ENCODE measurements at places on chromosomes 2 and 18.

DNA sequence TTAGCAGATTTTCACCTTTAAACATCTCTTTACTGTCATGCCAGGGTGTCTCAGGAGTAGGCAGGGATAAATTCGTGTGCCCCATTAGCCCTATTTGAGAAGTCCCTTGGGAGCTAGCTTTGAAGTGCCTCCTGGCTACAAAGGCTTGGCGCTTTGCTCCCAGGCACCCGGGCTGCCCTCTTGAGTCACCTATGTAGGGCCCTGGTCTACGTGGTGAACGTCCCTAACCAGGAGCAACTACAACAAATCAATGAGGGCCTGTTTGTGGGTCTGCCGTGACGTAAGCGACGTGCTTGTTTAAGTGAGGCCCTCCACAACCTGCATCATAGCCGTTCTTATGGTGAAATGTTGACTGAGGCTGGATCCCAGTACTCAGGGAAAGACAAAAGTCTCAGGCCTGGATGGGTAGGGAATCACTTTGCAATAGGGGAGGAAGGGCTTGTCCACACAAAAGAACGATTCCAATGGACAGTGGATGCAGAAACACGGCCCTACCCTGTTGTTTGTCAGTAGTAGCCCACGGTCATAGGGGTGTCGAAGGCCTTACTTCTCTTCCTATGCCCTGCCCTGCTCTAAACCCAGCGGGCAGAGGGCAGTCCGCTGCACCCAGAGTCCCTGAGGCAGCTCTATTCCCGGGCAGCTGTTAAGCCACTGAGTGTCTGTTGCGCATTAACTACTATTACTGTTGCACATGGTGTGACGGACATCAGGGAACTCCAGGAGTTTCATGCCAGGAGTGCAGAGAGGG is 93.9 kb downstream of the INHBB start:
- no peak for DNase-seq

DNA sequence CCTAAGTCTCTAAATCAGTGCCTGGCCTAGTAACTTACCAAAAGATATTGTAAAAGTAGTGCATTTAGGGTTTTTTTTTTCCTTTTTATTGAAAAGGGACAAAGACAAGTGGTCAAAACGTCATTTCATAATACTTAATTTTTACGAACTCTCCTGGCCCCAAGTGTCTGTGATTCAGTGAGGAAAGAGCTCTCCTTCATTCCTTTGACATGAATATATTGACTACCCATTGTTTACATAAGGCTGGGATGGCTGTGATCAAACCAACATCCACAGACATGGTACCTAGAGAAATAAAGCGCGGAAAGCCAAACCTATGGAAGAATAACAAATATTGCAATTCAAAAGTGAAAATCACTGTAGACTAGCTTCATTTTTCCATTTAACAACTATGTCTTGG is 198.4 kb downstream of the BABAM2 start:
- DNase-seq: peak; percentile 26

DNA sequence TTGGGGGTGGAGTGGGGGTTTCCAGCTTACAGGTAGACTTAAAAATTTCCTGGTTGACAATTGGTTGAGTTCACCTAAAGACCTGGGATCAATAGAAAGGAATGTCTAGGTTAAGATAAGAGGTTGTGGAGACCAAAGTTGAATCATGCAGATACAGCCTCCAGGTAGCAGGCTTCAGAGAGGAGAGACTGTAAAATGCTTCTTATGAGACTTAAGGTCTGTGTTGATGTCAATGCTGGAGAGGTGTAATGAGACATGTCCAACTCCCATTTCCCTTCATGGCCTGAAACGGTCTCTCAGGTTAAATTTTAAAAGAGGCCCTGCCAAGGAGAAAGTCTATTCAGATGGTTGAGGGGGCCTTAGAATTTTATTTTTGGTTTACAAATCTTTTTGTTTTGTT is 38.5 kb upstream of the RND3 start:
- no peak for DNase-seq

DNA sequence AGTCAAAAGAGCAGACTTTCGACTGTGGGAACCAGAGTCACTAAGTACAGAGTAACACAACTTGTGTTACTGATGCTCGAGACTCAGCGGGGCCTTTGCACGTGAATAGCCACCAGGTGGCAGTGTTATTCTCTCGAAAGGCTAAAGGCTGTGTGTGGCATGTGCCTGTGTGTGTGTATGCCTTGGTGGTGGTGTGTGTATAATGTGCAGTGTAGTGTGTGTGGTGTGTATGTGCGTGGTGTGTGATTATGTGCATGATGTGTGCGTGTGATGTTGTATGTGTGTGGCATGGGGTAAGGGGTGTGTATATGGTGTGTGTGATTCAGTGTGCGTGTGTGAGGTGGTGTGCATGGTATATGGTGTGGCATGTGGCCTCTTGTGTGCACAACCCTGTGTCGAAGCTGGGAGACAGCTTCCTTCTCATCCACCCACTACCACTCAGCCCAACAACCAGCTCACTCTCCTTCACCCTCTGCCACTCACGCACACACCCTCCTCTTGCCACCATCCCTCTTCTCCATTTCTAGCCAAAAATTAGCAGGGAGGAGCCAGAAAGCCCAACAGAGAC is 83.0 kb upstream of the ZNF532 start:
- peak; percentile 65 for DNase-seq

- no peak for DNase-seq
These were observed 167.4 kb downstream of the SPAG16 start for GRCh38 chr2:213451542-213452239.

GRCh38 chr2:224909885-224910573 is 132.2 kb downstream of the DOCK10 start:
- peak; percentile 82 for DNase-seq

GRCh38 chr2:98234776-98235175 is 111.5 kb upstream of the CNGA3 start:
- DNase-seq: no peak

DNA sequence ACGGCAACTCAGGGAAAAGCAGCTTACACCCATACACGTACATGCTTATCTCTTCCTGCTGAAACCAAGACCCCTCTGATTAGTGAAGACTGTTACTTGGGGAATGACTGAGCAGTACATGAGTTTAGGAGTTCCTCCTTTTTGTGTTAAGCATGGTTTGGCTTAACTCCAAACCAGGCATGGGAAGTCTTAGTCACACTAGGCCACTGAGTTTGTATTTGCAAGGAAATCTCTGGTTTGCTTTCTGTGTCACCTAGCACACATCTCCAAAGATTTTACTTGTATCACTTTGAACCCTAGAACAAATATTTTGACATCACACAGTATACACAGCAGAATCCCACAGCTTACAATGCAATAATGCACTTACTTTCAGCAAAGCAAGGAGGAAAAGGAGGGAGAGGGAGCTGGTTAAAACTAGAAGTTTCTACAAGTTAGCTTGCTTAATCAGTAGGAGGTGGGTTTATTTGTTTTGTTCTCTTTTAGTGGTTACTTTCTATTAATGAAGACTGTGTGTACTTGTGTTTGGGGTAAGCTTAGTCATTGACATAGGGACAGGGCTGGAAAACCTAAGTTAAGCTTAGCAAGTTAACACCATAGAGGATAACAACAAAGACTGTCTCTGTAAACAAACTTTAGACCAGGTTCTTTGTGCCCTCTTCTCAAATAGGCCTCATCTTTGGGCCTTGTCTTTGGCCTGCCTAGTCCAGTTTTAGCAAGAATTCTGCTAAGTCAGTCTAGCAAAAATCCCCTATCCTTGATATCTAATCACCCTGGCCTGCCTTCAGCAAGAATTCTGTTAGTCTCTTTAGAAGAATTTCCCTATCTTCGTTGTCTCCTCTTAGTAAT is 219.4 kb downstream of the MREG start:
- DNase-seq: peak; percentile 65

DNA sequence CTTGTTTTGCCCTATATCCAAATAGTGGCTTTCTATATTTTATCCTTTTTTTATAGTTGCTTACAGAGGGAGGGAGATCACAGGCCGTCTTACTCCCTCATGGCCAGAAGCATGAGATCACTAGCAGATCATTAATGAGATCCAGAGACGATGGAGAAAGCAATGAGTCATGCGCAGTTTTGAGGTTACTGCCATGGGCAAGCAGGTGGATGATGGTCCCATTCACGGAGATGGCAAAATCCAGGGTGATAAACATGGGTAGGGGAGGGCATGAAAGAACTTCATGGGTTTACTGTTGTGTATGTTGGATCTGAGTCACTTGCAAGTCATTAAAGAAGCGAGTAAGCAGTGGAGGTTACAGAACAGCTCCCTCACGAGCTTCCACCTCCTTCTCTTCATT is 60.4 kb downstream of the C18orf63 start:
- peak; percentile 61 for DNase-seq

DNA sequence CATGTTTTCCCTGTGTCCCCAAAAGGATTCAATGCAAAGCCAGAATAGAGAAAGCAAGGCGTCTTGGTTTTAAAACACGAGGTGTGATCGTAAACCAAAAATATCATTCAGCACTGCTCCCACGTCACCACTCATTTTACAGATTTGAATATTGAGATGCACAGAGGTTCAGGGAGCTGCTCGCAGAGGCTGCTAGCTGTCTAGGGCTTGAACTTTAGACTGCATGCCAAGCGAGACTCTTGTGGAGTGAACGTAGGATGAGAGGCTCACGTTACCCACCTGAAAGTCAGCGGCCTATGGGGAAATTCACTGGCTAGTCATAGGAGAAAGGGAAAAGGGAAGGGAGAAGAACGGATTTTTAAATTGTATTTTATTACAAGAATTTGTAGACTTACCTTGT is 130.1 kb downstream of the MBP start:
- DNase-seq: no peak

GRCh38 chr2:121189661-121190381 is 95.2 kb downstream of the TFCP2L1 start:
- no peak for DNase-seq

DNA sequence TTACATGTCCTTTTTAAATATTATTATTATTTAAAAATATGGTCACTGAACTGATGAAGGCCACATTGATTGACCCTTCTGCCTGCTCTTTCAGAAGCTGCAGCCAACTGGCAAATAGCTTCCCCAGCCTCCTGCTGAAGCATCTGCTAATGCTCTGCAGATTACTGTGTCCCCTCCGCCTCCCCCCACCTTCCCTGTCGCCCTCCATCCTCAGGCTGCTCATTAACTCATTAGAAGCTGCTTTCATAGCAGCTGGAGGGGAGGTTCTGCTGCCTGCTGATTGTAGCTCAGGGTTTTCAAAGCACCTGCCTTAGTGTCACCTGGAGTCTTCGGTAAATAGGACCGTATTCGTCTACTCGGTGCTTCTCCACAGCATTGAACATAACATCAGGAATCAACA is 24.8 kb upstream of the LMAN1 start:
- DNase-seq: no peak

DNA sequence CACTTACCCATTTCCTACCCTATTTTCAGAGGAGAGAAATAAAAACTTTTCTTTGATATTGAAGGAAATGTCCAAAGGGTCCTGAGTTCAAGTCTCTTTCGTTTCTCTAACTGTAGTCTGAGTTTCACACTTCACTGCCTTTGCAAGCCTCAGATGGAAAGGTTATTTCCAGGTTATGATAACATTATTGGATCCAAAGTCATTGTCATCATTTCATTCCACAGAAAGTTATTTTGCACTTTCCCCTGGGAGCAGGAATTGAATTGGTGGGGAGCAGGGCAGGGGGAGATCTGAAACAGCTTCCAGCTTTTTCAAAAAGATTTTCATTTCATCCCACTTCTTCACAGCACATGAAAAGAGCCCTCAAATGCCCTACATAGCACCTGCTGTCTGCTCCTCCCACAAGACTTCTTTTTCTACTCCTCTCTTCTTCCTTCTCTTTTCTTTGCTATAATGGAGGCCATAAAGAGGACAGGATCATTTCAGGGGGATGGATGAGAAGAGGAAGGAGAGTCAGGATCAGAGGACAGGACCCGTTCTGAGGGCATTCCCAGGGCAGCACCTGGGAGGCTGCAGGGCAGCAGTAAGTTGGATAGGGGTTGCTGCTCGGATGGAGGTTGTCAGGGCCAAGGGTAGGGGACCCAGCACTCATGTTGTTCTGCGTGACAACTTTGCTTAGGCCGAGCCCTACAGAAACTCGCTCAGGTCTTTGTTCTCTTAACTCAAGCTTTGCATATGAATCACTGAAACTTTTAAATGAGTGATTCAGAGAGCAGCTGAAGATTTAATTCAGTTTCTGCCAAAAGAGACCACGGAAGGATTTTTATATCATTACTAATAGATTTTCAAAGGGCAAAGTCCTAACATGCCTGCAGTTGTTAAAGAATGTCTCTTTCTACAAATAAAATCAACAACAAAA is 11.4 kb upstream of the GALNT5 start:
- peak; percentile 86 for DNase-seq

- DNase-seq: no peak
These were observed 6.0 kb upstream of the UGT1A5 start for GRCh38 chr2:233706720-233707119.

DNA sequence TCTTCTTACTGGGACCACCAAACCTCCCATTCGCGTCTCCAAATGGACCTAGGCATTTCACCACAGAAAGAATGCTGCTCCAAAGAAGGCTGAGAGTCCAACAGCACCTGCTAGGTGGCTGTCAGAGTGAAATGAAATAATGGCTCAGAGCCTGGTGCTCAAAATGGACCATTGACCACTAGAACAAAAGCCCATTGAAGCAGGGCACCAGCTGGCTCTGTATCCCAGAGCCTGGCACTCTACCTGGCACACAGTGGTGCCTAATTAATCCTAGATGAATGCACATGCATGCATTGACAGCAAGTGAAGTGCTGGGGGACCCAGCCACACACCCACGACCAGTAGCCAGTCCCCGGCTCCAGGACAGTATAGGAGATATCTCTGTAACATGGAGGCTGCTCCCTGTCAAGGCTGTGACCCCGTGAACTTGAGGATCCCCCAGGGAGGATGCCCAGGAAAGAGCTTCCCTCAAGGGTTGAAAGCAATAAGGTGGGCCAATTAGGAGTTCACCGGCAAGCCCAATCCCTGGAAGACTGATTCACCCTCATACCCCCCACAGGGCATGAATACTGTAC is 261.3 kb downstream of the TNS1 start:
- no peak for DNase-seq

GRCh38 chr18:41703744-41704530 is 251.1 kb upstream of the PIK3C3 start:
- peak; percentile 25 for DNase-seq

GRCh38 chr2:46852598-46852997 is 63.0 kb downstream of the MCFD2 start:
- no peak for DNase-seq

DNA sequence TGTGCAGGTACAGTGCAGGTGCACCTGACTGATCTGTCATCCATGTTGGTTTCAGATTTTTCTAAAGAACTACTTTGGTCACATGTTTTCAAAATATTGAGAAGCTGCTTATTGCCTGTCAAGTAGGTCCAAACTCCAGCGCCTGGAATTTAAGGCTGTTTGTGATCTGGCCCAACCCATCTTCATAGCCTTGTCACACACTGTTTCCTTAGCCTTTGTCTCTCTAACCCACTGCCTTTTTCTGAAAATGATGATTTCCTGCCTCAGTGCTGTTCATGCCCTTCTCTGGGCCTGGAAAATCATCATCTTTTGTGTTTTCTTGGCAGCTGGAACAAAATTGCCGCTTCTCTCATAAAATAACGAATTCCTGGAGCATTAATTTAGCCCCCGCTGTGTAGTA is 7.2 kb downstream of the LIMS1 start:
- no peak for DNase-seq

DNA sequence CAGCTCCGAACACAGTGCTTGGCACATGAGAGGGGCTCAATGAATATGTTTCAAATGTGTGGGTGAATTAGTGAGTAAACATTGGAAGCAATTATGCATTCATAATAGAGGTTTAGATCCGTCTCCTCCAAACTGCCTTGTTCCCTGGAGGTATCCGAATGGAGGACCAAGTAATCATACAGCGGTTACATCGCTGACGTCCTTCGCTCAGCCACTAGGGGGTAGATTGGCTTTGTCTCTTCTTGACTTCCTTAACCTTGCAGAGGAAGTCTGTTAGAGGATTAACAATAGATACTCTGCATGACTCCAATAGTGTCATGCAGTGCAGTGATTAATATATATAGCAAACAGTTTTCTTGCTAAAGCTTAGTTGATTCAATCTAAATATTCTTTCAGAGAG is 517.0 kb downstream of the PTPRM start:
- peak; percentile 64 for DNase-seq

Measured in AG08395 (cell line).